T-helper 22 cell (primary cell): ENCODE measurements at places on chromosomes 6 and 20.

DNA sequence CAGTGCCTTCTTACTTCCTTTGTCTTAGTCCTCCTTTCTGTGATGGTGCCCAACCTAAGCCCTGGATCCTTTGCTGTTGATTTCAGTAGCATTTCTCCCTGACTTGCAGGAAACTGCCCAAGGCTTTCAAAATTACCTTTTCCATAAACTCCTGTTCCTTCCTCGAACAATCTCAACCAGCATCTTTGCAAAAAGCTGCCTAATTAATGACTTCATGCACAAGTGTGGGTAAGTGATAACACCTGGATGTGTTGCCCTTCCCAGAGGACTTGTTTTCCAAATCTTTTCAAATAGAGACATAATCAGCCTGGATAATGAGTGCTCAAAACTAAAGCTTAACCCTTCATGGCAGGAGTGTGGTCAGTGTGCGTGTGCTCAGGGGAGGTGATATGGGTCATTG, 118.0 kb downstream of the PCSK2 start:
- DNase-seq: no peak

- no peak for DNase-seq
Measured at GRCh38 chr6:885051-885590, 192.2 kb upstream of the EXOC2 start.

GRCh38 chr6:146433881-146434731, 109.5 kb upstream of the RAB32 start:
- DNase-seq: no peak

DNA sequence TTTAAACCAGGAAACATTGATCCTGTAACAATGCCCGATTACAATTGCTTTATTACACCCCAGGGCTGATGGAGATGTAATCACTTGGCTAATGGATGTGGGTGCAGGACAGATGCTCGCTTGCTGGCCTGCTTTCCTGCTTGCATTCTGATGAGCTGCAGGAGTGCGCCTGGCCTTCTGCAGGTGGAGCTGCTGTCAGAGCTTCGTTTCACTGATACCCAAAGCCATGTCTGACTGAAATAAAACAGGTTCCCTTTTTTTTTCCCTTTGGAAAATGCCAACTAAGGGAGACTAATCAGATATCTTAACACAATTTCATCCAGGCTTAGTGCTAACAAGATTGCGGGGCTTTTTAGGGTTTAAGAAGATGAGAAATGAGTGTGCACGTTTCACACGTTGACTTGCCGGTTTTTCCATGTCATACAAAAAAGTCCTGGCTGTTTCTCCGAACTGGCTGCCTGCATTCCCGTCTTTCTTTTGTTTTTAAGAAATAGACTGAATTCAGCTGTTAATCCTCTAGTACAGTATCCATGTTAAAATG, 60.7 kb downstream of the VAPB start:
- DNase-seq: no peak

DNA sequence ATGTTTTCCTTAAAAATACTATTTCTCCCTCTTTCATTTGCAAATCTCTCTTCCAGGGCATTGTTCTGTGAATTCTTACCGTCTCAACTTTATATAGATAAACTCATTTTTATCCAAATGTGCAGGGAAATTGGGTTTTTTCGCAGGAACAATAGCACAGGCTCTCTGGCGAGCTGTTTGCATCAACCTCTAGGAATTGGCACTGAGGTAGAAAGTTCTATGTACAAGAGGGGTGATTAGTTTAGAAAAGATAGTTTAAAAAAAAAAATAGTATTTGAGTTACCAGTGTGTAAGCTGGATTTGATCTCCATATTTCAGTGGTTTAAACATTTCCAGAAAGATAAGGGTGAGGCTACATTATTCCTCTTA, 129.7 kb upstream of the BTN3A2 start:
- no peak for DNase-seq

DNA sequence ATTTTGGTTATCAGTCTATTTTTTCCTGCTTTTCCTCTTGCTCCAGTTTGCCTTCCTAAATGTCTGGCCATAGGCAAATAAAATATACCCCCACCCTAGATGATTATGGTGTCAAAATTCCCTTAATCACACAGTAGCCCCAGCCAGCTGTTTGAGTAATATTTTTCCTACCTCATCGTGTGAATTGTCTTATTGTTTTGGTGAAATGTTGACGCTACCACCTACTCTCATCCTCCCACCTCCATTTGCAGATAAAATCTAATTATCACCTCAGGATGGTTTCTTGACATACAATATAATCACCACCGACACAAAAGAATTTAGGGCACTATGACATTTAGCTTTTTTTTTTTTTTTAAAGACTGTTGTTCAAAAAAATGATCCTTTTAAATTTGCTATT, 44.1 kb upstream of the FUCA2 start:
- no peak for DNase-seq

GRCh38 chr20:37821696-37822095, 81.2 kb upstream of the VSTM2L start:
- DNase-seq: no peak

DNA sequence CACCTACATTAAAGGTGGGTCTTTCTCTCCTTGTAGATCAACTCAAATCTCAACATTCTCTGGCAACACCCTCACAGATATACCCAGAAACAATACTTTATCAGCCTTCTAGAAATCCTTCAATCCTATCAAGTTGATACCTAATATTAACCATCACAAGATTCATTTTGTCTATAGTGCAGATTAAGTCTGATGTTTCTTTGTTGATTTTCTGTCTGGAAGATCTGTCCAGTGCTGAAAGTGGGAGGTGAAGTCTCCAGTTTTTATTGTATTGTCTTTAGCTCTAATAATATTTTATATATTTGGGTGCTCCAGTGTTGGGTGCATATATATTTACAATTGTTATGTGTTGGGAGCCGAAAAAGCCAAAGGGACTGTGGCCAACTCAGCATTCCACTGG, 493.9 kb upstream of the ADGRB3 start:
- DNase-seq: no peak

DNA sequence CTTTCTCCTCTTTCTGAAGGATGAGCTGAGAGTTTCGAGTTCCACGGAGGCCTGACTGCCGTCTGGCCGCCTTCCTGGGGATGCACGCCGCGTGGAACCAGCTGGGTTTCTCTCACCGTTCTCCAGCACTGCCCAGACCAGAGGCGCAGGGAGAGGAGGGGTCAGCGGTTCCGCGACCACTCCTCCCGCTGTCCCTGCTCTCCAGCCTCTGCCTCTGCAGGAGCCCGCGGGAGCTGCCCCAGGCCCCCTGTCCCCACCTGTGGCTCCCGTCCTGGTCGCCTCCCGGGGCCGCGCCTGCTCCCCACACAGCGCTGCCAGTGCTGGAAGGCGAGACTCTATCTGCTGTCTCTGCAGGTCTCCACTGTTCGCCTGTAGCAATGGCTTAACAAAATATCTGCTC, 106.8 kb upstream of the AFDN start:
- no peak for DNase-seq
